ENCODE measurements at places on chromosomes 2 and 18. TPM values are rescaled to one million over a fixed set of nuclear protein-coding genes. Genes with fewer than 3 reads are reported as not detected.

ALPG gene
- not detected for total RNA-seq

- no peak for DNase-seq
Observed at GRCh38 chr18:62610351-62610700, 87.5 kb downstream of the ZCCHC2 start.

STARD7 gene
- 95.0 TPM for total RNA-seq

BIN1 gene
- 51.6 TPM for total RNA-seq

TEX44 gene
- total RNA-seq, result not detected

KCTD18 gene
- total RNA-seq, result 13.8 TPM

STON1 gene
- 16.2 TPM for total RNA-seq

MLPH gene
- total RNA-seq, result 236 TPM

CXCR1 gene
- not detected for total RNA-seq

GRCh38 chr2:36300697-36301096, 54.9 kb upstream of the CRIM1 start:
- DNase-seq, result no peak

- DNase-seq, result no peak
Observed at GRCh38 chr2:235961711-235962110, 206.5 kb downstream of the GBX2 start.

HOXD10 gene
- total RNA-seq, result 4.4 TPM

ASB18 gene
- total RNA-seq, result not detected

GRCh38 chr2:167761465-167762136, 485.8 kb downstream of the STK39 start:
- DNase-seq, result no peak

DNA sequence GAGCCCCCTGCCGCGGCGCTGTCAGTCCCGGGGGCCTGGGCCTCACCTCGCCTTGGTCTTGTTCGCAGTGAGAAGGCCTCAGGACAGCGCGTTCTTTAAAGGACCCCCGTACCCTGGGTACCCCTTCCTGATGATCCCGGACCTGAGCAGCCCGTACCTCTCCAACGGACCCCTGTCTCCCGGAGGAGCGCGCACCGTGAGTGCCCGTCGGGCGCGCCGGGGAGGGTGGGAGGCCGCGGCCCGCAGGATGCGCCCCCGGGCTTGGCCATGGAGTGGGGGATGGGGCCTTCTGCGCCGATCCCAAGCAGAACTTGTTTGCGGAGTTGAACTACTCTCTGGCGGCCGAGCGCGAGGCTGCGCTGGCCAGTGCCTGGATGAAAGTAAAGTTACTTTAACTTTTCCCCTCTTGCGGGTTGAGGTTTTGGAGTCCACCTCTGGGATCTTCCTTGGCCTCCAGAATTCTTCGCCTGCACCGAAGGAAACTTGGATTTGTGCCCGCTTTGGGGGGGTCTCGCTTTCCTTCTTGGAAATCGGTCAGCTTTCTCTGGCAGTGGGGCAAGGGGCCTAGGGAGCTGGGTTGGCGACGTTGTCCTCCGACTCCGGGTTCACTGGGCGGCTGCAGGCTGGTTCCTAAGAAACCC, 1.2 kb downstream of the TCF7L1 start:
- DNase-seq, result peak; percentile 47

EPB41L3 gene
- total RNA-seq, result 43.0 TPM

DNA sequence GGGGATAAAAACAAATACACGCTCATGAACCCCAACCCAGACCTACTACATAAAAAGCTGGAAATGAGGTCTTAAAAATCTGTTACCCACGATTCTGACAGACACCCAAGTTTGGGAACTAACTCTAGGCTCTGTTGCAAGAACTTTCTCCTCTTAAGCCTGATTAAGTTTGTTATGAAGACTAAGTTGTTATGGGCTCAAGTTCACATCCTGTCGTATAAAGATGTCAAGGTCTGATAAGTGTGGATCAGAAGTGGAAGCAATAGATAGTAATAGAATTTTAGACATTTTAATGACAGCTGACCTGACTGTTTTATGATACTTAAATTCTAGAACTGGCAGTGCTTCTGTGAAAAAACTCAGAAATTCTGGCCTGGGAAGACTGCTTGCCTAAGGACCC, 43.2 kb downstream of the LPIN2 start:
- no peak for DNase-seq

GRCh38 chr2:171150694-171151285, 9.9 kb downstream of the TLK1 start:
- no peak for DNase-seq

DNA sequence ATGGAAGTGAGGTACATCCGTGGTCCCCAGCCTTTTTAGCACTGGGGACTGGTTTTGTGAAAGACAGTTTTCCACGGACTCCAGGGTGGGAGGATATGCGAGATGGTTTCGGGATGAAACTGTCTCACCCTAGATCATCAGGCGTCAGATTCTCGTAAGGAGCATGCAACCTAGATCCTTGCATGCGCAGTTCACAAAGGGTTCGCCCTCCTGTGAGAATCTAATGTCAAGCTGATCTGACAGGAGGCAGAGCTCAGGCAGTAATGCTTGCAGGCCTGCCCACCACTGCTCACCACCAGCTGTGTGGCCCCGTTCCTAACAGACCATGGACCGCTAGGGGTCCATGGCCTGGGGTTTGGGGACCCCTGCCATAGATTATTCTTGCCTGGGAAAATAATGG, 11.6 kb downstream of the B3GNT2 start:
- DNase-seq, result no peak

GRCh38 chr2:56009758-56010458, 86.3 kb upstream of the EFEMP1 start:
- DNase-seq, result no peak

- DNase-seq, result no peak
Observed at GRCh38 chr2:156765450-156765849, 329.3 kb downstream of the GPD2 start.

- DNase-seq, result no peak
Observed at GRCh38 chr2:175880-176820, 87.7 kb downstream of the SH3YL1 start.

GRCh38 chr18:11651899-11652298, 37.2 kb upstream of the GNAL start:
- DNase-seq, result no peak

GRCh38 chr2:109353806-109354745, 225.1 kb downstream of the SH3RF3 start:
- DNase-seq, result peak; percentile 13

- DNase-seq, result no peak
Observed at GRCh38 chr2:9356261-9356660, 67.1 kb downstream of the ITGB1BP1 start.

DNA sequence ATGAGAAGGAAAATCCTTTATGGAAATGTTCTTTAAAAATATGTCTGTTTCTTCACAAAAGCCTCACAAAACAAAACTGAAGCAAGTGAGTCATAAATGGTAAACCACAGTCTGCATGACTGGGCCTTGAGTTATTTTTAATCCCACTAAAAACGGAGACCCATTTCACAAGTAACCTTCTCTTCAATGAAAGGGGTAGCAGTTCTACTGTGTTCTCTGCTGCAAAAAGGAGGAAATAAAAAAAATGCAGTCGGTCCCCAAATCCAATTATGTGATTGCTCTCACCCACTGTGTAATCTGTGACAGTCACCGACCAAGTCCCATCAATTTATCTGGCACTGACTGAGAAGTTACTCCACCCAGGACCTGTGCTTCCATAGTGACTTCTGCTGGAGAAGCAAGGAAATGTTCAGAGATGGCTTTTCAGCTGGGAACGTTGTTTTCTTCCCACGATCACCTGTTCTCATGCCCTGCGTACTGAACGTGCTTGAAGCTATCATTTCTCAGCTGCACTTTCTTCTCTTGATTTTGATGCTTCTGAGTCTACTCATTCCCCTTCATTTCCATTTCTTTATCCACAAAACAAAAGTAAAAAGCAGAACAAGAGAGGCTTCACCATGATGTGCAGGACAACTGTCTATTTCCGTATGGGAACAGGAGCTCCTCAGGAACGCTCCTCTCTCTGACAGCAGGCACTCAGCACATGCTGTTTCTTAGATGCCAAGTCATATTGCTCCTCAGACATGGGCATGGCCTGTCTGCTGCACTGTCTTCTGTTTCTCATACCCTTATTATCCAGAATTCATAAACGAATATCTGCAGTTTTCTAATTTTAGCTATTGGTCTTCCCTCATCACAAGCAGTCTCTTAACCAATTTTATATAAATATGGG, 80.0 kb upstream of the TMEM200C start:
- DNase-seq, result no peak

- DNase-seq, result peak; percentile 33
Observed at GRCh38 chr2:239611222-239611795, 210.5 kb upstream of the HDAC4 start.

GRCh38 chr2:75138528-75138927, 60.8 kb downstream of the TACR1 start:
- DNase-seq, result no peak

GRCh38 chr2:202757339-202757738, 114.2 kb downstream of the ICA1L start:
- DNase-seq, result no peak

FRZB gene
- 11.8 TPM for total RNA-seq

- DNase-seq, result no peak
Observed at GRCh38 chr2:162549081-162549480, 205.1 kb downstream of the GCA start.

DNA sequence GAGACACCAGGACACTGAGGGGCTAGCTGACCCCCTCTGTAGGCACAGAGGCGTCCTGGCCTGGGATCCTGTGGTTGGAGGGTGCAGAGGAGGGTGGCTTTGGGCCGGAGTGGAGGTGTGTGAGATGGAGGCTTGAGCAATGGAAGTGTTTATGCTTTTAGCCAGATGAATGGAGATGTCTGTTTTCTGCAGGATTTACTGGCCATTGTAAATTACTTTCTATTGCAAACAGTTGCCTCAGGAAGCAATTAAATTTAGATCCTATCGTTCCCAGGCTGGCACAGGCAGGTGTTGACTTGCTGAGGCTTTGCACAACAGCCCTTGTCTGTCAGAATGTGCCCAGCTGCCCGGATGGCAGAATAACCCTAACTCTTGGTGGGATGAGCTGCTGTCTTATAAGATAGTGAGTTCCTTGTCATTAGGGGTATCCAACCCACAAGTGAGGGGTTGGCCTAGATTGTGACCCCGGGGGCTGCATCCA, 1.8 kb upstream of the ARID5A start:
- no peak for DNase-seq

STAMBP gene
- 46.0 TPM for total RNA-seq

DNA sequence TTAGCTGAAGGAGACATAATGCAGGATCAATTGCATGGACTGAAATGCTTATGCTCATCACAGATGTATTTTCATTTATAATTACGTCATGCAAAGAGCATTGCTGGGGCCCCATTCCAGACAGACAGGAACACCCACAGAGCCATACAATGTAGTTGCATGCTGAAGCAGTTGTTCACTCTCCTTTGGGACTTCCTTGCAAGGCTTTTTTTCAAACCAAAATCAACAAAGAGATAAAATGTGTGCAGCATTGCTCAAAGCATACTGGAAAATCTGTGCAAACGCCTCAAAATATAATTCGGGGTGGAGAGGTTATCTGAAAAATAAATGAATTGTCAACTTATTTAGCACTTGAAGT, 463.2 kb downstream of the CDH2 start:
- DNase-seq, result no peak

DNA sequence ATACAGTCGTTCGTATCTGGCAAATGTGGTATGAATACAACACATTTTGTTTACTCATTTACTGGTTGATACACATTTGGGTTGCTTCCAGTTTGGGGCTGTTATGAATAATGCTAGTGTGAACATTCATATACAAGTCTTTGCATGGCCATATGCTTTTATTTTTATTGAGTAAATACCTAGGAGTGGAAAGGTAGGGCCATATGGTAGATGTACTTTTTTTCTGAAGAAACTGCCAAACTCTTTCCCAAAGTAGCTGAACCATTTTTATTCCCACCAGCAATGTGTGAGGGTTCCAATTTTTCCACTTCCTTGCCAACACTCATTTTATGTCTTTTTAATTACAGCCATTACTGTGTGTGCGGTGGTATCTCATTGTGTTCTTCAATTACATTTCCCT, 496.2 kb upstream of the NRXN1 start:
- DNase-seq, result no peak

DRC1 gene
- not detected for total RNA-seq

UCN gene
- 0.68 TPM for total RNA-seq

DNA sequence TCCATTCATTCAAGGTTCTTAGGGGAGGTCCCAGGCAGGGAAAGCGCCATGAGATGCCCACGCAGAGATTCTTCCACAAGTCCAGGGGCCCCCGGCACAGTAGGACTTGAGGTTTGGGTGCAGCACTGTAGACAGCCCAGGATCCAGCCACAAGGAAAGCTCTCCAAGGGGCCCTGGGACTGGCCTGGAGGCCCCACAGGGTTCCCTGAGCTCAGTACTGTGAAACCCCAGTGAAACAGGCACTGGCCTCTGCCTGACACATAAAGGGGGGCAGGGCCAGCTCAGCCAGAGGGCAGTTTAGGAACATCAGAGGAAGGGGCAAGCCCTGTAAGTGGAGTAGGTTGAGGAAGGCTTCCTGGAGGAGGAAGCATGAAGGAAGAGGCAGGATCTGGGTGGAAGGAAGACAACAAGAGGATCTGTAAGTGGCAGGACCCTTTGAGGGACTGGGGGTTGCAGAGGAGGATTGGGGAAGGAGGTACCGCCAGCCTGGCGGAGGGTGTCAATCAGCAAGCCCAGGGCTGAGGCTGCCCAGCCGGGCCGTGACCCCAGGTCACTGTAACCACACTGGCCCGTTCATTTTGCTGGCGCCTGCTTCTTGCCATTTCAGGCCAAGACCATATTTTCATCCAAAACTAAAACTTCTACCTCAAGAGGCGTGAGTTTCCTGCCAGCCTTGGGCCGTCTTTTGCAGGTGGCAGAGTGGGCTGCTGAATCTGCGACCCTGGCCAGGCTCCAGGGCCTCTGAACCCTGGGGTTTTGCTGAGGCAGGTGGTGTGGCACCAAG, 175.2 kb downstream of the SMAD7 start:
- DNase-seq, result no peak

DNA sequence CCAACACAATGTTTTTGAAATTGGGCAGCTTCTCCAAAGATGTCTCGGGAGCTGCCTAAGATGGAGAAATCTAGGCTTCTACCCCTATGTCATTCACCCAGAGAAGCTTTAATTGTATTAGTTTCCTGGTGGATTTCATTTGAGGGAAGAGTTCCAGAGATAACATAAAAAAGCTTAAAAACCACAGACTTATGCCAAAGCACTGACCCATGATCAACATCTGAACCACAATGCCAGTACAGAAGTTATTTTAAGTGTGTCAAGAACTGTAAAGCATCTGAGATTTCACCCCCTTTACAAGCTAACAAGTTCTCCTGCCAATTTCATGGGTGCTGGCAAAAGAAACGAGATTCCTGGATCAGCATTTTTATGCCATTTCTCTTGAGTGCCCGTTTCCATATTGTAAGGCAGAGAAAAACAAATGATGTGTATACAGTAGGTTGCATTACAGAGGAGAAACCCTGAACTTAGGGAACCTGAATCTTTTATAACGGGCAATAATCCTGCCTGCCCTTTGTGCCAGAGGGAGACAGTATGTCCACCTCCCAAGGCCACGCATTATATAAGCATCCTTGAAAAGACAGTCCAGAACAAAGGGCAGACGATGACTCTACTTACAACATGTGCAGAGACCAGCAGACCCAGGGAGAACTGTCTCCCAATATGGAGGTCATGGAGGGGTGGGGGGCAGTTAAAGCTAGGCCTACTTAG, 44.1 kb downstream of the MREG start:
- DNase-seq, result no peak

All from ureter (tissue), 1 donor.